ENCODE measurements at places on chromosomes 7 and 10.

- no peak for DNase-seq
Observed at GRCh38 chr10:24382979-24383663, 174.2 kb downstream of the KIAA1217 start.

DNA sequence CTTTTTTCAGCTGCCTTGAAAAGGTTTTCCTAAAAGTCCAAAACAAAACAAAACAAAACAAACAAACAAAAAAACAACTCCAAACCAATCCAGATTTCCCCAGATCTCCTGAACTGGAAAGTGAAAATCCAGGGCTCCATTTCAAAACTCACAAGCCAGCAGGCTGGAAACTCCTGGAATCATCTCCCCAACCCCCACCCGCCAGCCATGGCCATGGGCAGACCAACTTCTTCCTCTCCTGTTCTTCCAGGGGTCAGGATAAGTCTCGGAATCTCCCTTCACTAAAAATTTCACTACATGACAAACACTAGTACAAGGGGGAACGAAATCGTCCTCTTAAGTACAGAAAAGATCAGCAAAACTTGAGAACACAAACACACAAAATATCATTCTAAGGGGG lies 40.4 kb downstream of the GNA12 start:
- no peak for DNase-seq

- DNase-seq, result no peak
Observed at GRCh38 chr10:112960151-112960681, 10.2 kb downstream of the TCF7L2 start.

DNA sequence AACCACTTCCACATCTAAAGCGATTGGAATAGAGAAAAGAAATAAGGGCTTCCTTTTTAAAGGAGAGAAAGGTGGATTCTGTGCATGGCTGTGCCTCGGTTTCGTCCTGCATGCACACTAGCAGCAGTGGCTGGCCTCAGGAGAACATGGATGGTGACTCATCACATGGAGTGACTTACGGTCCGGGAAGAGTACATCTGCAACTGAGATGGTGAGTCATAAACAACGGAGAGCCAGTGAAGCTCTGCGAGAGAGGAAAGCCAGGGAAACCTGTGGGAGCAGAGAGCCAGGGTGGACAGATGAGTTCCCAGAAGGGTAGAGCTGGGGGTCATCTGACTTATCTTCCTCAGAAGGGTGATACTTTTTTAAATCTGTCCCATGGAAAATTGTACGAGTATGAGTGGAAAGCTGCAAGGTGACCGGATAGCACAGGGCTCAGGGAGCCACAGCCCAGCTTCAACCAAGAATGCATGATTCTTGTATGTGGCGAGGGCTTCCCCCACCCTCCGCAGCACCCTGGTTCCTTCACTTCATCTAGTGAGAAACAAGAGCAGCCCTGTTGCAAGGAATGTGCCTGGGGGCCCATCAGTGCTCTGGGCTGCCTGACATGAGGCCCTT lies 259.1 kb downstream of the KLF6 start:
- no peak for DNase-seq

DNA sequence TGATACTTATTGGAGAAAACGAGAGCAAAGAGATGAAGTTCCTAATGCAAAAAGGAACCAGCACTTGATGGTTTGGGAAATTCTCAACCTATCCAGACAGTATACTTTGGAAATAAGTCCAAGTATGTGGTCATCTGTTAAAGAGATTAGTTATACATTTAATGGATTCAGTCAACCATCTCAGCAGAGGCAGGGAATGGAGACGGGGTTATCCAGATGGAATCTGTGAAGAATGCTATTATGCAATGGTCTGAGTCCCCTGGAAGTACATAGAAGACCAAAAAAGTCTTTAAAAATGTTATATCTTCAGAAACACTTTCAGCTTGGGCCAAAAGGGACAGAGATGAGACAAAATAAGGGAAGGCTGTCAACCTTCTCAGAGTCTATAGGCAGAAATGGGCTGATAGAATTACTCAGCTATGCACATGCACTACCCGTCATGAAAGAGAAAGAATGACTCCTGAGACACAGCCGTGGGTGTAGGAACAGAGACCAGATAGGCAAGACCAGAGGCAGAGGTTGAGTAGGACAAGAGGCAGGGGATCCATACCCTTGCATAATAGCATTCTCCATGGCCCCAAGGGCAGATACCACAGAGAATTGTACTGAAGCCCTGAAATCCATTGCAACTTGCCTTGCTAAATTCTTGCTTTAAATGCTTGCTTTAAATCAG lies 738.8 kb upstream of the POT1 start:
- no peak for DNase-seq

- DNase-seq, result no peak
Observed at GRCh38 chr7:117666031-117666430, 186.2 kb downstream of the CFTR start.

- DNase-seq, result no peak
Observed at GRCh38 chr10:127524908-127525665, 24.0 kb upstream of the NPS start.

DNA sequence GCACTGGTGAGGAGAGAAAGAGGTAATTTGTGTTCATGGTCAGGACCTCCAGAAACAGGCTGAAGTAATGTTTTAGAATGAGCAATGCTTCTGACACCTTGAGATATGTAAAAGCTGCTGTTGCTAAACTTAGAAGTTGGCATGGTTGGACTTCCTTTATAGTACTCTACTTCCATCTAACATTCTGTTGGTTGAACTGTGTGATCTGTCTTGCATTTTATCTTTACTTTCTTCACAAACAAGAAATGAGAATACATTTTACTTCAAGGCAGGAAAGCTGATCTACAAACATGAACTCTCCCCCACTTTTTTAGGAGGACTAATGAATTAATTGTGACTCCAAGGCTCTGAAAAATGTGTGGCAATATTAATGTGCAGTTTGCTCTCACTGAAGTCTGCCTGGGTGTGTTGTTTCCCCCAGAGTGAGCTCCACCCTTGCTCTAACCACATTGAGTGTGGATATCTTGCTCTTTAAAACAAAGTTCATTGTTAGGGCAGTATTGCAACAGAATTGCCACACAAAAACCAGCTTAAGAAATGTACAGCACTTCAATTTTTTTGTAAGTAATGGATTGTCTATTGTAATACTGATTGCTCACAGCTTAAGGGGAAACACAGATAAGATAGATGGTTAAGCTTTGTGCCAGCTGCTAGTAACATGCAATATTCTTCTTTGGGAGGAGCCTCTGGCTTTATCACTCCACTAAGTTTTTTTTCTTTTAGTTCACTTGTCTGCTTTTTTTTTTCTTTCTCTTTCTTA lies 69.0 kb downstream of the ADD3 start:
- DNase-seq, result no peak

GRCh38 chr7:128458956-128459355 lies 3.3 kb downstream of the HILPDA start:
- no peak for DNase-seq

- DNase-seq, result no peak
Observed at GRCh38 chr10:97277551-97277950, 14.9 kb downstream of the ARHGAP19 start.

DNA sequence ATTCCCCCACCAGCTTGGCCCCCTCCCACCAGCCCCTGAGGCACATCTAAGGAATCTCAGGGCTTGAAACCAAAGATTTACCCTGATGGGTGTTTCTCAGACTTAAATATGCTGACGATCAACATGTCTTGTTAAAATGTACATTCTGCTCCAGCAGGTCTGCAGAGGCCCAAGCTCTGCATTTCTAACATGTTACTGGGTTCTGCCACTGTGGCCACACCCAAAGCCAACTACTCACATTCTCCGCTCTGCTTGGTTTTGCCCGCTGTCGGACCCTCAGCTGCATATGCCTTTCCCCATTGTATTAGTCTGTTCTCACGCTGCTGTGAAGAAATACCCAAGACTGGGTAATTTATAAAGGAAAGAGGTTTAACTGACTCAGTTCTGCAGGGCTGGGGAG lies 8.9 kb downstream of the PIP4K2A start:
- no peak for DNase-seq

- DNase-seq, result no peak
Observed at GRCh38 chr10:69863580-69863979, 61.9 kb downstream of the COL13A1 start.

GRCh38 chr7:51824050-51824449 lies 507.4 kb upstream of the COBL start:
- no peak for DNase-seq

GRCh38 chr7:26233902-26234511 lies 32.5 kb downstream of the CBX3 start:
- DNase-seq, result no peak

DNA sequence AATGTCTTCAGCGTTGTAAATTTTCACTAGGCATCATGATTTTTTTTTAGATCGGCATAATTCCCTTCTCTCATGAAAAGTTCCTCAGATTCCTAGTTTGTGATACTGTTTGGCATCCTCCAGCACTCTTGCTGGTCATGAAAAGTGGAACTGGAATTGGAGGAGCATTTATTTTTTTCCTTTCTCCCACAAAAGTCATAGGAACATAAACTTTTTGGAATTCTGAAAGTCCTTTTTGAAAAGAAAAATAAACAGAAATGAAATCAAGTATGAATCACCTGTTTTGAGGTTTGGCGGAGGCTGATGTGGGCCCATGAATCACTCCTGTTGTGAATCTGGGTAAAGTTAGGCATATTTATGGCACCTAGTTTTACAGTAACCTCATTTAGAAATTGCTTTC lies 17.7 kb downstream of the CACNB2 start:
- no peak for DNase-seq

DNA sequence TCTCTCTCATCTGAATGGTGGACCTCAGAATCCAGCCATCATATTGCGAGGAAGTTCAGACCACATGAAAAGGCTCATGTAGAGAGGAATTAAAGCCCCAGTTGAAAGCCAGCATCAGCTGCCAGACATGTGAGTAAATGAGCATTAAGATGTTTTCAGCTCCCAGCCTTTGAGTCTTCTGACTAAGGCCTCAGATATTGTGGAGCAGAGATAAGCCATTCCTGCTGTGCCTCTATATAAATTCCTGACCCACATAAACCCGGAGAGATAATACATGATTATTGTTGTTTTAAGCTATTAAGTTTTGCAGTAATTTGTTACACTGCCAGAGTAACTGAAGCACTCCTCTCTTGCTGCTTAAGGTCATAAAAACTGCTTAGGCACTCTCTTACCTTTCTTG lies 14.6 kb downstream of the FAM149B1 start:
- no peak for DNase-seq

GRCh38 chr10:103916876-103917275 lies 1.1 kb downstream of the STN1 start:
- no peak for DNase-seq

- DNase-seq, result no peak
Observed at GRCh38 chr10:59562126-59562525, 147.5 kb downstream of the SLC16A9 start.

DNA sequence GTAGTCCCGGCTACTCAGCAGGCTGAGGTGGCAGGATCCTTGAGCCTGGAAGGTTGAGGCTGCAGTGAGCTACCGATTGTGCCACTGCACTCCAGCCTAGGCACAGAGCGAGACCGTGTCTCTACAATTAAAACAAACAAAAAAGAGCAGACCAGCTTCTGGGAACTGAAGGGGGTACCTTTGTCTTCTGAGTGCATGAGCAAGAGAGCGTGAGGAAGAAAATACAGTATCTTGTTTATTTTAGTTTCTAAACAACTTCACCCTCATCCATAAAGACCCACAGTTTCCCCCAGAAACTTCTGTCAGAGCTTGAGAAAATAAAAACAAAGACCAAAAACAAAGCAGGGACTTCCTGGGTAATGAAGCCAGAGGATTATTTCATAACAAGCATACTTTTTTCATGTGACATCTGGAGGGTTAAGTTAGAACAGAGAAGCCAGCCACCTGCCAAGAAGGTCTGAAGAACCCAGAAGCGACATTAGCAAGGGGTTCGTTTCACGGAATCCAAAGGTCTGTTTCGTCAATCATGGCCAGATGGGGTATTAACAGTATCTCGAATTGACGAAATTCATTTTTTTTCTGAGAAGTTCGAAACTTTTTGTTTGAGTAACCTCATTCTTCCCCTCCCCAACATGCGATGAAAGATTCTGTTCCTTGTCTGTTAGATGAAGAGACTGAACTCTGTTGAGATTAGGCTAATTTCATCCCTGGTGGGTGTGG lies 10.2 kb upstream of the IL2RA start:
- DNase-seq, result no peak

DNA sequence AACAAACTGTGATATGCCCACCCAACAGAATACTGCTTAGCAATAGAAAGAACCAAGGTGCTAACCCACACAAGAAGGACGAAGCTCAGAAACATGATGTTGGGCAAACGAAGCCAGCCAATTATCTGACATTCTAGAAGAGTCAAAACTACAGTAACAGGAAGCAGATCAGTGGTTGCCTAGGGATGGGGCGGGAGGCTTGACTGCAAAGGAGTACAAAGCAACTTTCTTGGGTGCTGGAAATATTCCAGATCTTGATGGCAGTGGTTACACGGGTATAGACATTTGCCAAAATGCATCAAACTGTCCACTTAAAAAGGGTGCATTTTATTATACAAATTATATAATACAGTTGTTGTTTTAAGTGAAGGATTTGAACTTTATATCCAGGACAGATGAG lies 41.1 kb upstream of the RET start:
- no peak for DNase-seq

GRCh38 chr10:127552446-127552845 lies 3.3 kb downstream of the NPS start:
- DNase-seq, result no peak

GRCh38 chr7:142581341-142581740 lies 167.9 kb upstream of the PRSS1 start:
- DNase-seq, result no peak

DNA sequence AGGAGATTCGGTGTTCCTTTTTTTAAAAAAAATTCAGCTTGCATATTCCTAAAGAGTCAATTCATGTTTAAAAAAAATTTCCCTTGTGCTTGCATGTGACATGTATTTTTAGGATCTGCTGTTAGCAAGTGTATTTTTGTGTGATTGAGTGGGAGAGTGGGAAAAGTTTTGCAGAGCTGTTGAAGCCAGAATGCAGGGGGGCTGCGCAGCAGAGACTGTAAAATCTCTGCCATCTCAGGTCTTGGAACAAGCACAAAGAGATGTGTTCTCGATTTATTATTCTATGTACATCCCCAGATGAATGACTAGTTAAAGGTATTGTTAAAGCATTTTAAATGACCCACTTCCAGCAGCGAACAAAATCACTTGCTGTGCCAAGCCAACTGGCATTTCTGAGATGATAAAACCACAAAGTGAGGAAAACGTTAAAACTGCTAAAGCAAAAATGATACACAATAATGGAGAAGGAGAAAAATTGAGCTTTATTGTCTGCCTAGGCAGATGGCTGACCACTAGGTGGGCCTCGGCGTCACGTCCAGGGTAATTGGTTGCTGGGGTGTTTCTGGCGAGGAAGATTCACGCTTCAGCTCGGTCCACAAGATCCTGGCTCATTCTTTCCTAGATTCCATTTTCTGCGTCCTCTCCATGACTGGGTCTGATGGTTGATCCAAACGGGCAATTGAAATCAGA lies 67.0 kb upstream of the ATRNL1 start:
- DNase-seq, result peak; percentile 6

GRCh38 chr10:12701696-12702095 lies 299.8 kb downstream of the CCDC3 start:
- no peak for DNase-seq

GRCh38 chr7:131174855-131175254 lies 152.8 kb upstream of the MKLN1 start:
- no peak for DNase-seq

Measured in C1 segment of cervical spinal cord (tissue), 14 donors.